ENCODE measurements at places on chromosomes 4 and X. TPM values are rescaled to one million over a fixed set of nuclear protein-coding genes. Genes with fewer than 3 reads are reported as not detected.

Gene PFKFB1
- 0.79 TPM for total RNA-seq

DNA sequence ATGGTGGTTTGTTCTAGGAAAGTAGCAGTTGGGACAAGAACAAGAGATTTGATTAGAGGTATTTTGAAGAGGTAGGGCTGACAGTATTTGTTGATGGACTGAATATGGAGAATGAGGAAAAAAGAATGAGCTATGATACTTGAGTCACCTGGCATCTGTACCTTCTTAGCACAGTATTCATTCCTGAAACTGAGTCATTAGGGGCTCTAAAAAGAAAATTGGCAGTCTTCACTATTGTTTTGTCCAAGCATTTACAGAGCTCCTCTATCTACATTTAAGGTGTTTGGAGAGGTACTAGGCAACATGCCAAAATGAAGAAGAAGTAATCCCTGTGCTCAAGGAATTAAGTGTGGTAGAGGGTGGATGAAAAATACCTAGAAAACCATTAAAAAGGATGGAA is 165.8 kb downstream of the SHROOM4 start:
- H3K36me3 ChIP-seq, result no peaks in the 10 kb centered on the region
- no peaks in the 10 kb centered on the region for H3K4me1 ChIP-seq
- no peak overlapping the region for H3K27ac ChIP-seq
- no peaks in the 10 kb centered on the region for H3K27me3 ChIP-seq

Gene ADH1A
- total RNA-seq, result 0.54 TPM

DNA sequence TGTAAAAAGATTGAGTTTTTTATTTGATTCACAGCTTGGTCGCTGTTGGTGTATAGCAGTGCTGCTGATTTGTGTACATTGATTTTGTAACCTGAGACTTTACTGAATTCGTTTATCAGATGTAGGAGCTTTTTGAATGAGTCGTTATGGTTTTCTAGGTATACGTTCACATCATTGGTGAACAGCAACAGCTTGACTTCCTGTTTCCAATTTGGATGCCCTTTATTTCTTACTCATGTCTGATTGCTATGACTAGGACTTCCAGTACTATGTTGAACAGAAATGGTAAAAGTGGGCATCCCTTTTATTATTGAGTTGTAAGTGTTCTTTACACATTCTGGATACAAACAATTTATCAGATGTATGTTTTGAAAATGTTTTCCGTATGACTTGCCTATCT is 76.0 kb downstream of the ADGRG4 start:
- DNase-seq, result no peak
- H3K27ac ChIP-seq, result no peak overlapping the region
- H3K4me1 ChIP-seq, result no peaks in the 10 kb centered on the region

DNA sequence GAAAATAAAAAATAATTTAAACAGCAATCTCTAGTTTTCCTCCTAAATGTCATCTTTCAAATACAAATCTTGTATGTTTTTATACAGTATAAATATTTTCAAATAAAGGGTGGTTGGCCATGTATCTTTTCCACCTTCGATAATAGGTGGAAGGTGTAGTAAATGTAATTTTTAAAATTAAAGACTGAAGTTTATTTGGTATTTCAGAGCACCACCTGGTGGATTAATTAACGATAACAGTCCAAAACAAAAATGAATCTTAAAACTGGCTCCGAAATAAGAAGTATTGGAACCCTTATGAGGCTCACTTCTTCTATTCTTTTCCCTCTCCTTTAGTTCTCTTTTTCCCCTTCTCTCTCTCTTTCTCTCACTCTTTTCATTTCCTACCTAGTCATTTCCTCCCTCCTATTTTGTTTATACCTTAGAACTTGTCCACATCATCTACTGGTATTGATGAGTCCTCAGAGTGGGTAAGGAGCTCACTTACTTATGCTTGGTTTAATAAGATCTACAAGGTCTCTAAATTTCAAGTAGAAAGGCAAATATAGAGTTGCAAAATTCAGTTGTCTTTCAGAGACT is 82.9 kb upstream of the EXOC1L start:
- DNase-seq, result no peak
- no peaks in the 10 kb centered on the region for H3K27me3 ChIP-seq

DNA sequence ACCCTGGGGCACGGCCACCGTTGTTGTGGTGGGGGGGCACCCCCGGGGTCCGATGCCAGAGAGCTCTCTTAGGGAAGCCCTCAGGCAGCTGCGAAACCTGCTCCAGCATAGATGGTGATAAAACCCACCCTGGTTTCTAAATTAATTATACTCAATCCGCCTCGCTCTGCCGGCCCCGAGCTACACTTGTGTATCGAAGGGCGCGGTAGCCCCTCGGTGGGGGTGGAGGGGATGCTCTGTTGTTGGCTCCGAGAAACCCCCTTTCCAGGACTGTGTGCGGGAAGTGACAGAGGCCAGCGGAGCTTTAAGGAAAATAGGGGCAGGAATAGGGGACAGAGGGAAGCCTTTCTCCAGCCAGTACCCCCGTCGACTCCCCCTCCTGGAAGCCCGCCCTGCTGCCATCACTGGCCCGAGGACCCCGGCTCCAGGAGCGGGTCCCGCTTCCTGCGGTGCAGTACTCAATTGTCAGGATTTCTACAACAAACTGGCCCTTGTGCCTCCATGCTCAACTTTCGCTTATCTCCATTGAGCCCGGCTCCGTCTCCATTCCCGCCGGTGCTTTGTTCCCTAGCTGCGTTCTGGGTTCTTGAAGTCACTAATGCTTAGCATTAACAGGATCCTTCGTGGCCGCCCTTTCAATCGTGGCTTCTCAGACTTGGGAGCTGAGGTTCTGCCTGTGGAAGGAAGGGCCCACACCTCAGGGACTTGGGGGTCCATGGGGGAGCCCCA is 408.2 kb downstream of the BCOR start:
- no peaks in the 10 kb centered on the region for H3K36me3 ChIP-seq
- DNase-seq, result no peak
- H3K27ac ChIP-seq, result no peak overlapping the region
- H3K4me1 ChIP-seq, result no peaks in the 10 kb centered on the region
- H3K4me3 ChIP-seq, result no peak overlapping the region
- H3K27me3 ChIP-seq, result peaks cover 11% of the 10 kb centered on the region

Gene FAAH2
- 22.2 TPM for total RNA-seq

DNA sequence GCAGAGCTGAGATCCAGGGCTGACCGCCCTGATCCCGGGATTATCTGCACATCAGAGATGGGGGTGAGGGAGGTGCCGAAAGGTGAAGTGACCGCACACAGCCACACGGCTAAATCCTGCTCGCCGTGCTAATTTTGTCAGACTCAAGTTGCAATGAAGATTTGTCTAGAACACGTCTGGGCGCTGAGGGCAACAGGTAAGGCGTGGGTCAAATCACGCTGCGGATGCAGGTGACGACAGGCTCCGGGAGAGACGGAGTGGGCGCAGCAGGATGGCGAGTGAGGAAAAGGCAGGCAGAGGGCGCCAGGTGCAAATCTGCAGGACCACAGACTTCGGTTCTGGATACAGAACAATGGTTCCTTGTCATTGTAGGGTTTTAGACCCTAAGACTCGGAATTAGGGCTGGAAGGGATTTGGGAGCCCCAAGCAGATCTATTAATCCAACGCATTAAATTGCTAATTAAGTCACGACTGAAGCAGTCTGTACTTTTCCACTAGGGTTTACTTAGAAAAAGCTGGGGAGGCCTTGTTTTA is 1.9 kb upstream of the TBC1D14 start:
- H3K4me1 ChIP-seq, result peaks cover 5% of the 10 kb centered on the region
- DNase-seq, result no peak
- no peaks in the 10 kb centered on the region for H3K36me3 ChIP-seq

DNA sequence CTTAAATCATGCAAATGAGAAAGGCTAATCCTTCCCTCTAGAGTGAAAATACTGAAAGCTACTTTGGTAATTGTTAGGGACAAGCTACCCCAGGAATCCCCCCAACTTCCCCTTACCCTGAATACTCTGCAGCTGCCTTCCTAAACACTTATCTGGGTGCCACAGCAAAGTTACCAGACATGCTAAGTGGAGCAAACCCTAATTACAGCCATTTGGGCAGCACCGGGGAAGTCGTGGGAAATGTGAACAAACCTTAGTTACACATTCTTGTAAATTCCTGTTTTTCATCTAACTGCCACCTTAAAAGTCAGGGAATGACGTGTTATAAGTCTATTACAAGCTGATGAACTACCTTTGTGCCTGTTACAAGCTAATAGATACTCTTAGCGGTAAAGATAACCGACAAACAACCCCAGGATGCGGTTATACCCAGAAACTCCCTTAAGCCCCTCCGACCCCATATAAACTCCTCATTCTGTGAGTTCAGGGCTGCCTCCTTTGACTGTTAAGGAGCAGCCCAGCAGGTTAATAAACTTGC is 66.0 kb upstream of the PLAC8 start:
- no peaks in the 10 kb centered on the region for H3K36me3 ChIP-seq
- H3K27ac ChIP-seq, result no peak overlapping the region
- H3K4me1 ChIP-seq, result no peaks in the 10 kb centered on the region
- DNase-seq, result no peak
- no peaks in the 10 kb centered on the region for H3K27me3 ChIP-seq
- no peak overlapping the region for H3K4me3 ChIP-seq

Gene PABPC5
- 0.09 TPM for total RNA-seq

Gene ENOPH1
- 17.4 TPM for total RNA-seq

Gene PCDH11X
- 0.06 TPM for total RNA-seq

Gene LINC00632
- total RNA-seq, result 35.1 TPM

DNA sequence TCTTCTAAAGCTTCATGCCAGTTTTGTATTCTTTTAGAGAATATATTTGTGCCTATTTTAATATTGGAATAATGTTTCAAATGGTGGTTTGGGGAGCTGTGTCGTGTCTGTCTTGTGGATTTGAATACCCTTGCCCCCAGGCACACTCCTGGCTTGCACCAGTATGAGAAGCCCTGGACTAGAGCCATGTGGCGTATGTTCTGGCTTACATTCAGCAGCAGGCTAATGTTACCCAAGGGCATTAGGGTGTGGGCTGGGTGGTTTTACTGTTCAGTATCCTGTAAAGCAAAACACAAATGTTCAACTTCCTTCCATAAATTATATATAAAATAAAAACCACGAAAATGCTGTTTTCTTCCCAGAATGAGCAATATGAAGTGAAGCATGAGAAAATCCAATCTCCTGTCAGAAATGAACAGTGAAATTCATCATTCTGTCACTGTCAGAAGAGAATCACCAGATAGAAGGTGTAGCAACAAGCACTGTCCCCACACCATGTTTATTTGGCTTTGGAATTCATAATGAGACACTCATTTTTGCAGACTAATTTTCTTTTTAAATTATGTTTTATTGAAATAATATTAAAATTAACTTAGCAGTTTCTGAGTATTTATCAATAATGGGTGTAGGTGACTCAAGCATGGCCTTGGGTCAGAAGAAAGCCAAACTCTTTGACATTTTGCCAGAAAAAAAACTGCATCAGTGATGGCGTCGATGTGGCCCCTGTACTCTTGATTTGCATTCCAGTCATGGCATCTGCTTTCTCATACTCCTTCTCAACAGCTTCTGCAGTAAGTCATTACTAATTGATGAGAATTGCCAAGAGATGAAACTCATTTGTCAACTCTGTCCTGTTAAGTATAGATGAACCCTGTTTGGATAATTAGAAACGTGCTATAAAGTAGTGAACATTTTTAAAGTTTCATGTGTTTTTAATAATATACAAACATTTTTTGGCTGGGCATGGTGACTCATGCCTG is 43.8 kb downstream of the WWC2 start:
- no peak overlapping the region for H3K4me3 ChIP-seq
- peak; percentile 61 for DNase-seq
- H3K4me1 ChIP-seq, result peaks cover 15% of the 10 kb centered on the region
- no peaks in the 10 kb centered on the region for H3K27me3 ChIP-seq
- no peaks in the 10 kb centered on the region for H3K36me3 ChIP-seq

DNA sequence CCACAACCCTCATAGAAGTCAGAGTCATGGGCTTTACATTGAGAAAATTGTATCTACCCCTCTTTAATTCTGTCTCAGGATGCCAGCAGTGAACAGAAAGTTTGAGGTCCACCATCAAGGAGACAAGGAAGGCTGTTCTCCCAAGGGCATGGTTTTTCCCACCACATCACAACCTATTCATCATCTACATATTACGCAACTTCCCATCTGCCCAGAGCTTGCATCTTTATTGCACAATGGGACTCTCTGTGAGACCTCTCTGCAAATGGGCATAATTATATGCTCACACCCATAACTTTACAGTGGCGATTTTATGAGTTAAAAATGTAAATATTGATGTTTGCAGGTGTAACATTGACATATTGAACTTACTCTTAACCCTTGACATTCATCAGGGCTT is 38.9 kb downstream of the PAGE2 start:
- H3K27me3 ChIP-seq, result no peaks in the 10 kb centered on the region
- no peak overlapping the region for H3K4me3 ChIP-seq
- no peak overlapping the region for H3K27ac ChIP-seq
- no peaks in the 10 kb centered on the region for H3K4me1 ChIP-seq
- DNase-seq, result no peak

Gene TMEM31
- total RNA-seq, result not detected

GRCh38 chrX:71098951-71099506 is 3.4 kb downstream of the FOXO4 start:
- H3K27ac ChIP-seq, result no peak overlapping the region
- H3K4me1 ChIP-seq, result no peaks in the 10 kb centered on the region
- H3K4me3 ChIP-seq, result no peak overlapping the region
- H3K36me3 ChIP-seq, result no peaks in the 10 kb centered on the region
- DNase-seq, result no peak
- H3K27me3 ChIP-seq, result no peaks in the 10 kb centered on the region

GRCh38 chrX:41733939-41734338 is 10.0 kb downstream of the GPR82 start:
- H3K4me3 ChIP-seq, result no peak overlapping the region
- no peak overlapping the region for H3K27ac ChIP-seq
- no peaks in the 10 kb centered on the region for H3K36me3 ChIP-seq
- peaks cover 7% of the 10 kb centered on the region for H3K27me3 ChIP-seq
- no peaks in the 10 kb centered on the region for H3K4me1 ChIP-seq
- DNase-seq, result no peak

Gene MAGEA8
- total RNA-seq, result not detected

DNA sequence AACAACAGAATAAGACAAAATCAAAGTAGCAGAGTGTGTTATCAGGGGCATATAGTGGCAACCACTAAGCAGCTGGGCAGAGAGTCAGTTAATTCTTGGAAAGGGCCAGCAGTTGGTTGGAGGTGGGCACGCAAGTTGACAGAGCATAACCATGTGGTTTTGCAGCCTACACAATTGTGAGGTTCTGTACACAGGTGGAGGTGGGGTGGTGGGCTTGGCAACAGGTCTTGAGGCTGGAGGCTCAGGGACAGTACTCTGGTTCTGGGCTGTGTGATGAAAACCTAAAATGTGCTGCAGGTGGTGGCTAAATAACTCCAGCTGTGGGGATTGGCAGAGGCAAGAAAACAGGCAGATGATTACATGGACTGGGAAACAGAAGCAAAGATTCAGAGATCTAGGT is 1112.7 kb downstream of the PDHA2 start:
- DNase-seq, result no peak
- no peaks in the 10 kb centered on the region for H3K27me3 ChIP-seq
- no peak overlapping the region for H3K27ac ChIP-seq
- H3K4me3 ChIP-seq, result no peak overlapping the region
- no peaks in the 10 kb centered on the region for H3K36me3 ChIP-seq
- H3K4me1 ChIP-seq, result no peaks in the 10 kb centered on the region

Gene ZFYVE28
- 4.1 TPM for total RNA-seq

Gene HELT
- not detected for total RNA-seq
